Caco-2 (cell line): ENCODE measurements at places on chromosomes 13 and 19.

GRCh38 chr13:24747248-24748060 is 16.5 kb upstream of the RNF17 start:
- DNase-seq: no peak

DNA sequence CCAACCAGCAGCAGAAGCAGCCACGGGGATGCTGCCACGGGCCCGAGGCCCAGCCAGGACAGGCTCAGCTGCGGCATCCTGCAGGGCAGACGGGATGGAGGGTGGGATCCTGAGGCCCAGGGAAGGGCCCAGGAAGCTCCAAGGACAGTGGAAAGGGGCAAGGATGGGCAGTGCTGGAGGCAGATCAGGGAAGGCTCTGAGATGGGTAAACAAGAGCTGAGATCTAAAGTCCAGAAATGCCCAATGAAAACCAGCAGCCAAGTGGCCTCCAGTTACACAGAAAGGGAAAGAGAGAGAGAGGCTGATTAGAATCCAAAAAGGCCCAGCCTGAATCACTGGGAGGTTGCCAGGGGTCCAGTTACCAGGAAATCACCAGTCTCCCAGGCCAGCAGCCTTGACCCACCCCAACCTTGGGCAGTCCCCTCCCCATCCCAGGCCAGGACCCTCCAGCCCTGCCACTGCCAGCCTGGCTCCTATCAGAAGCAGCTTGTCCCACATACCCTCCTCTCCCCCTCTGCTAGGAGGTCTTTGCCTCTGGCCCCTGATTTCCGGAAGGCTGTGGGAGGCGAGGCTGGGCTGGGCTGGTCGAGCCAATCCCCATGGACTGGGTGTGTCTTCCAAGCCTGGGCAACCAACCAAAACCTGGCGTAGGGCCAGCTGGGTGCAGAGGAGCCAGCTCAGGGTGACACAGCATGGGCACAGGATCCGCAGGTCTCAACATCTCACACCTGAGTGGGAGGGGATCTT is at the start of gene CYP4F11:
Gene CYP4F11, minus strand, starts transcription at position 198 of the 747 bp plus-strand sequence. Its CDS starts 121 bp downstream, at position 77.
- DNase-seq: no peak

DNA sequence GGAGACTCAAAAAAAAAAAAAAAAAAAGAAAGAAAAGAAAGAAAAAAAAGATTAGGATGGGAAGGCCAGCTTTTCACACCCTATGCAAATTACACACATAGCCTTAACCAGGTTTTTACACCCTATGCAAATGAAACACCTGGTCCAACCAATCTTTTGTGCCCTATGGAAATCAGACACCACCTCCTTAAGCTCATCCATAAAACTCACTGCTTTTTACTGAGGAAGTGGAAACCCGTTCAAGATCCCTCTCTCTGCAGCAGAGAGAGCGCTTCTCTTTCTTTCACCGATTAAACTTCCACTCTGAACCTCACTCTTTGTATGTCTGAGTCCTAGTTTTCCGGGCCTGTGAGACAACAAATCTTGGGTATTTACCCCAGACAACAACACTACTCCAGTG is 25.3 kb upstream of the HOMER3 start:
- DNase-seq: no peak

DNA sequence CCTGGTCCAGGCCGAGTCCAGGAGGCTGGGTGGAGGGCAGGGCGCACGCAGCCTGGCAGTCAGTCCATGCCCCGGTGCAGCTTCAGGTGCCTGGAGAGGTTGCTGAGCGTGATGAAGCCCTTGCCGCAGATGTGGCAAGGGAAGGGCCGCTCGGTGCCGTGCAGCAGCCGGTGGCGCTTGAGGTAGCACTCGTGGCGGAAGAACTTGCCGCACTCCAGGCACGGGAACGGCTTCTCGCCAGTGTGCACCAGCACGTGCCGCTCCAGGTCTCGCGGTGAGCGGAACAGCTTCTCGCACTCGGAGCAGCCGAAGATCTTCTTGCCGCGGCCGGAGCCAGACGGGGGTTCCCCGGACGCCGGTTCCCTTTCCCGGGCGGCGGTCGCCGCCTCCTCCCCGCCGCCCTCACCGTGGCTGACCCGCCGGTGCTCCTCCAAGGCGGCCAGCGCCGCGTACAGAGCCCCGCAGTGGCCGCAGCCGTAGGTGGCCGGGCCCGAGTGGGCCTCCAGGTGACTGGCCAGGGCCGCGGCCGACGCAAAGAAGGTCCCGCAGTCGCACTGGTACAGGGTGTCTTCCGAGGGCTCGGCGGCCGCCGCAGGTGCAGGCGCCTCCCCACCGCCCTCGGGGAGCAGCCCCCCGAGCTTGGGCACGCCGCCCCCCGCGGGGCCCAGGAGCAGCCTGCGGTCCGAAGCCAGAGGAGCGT is 6.8 kb downstream of the FIZ1 start:
- no peak for DNase-seq
